ENCODE measurements at places on chromosomes 5 and 9.

GRCh38 chr5:115306011-115306536 lies 9.6 kb upstream of the CCDC112 start:
- no peak for DNase-seq

GRCh38 chr9:8223861-8224260 lies 424.3 kb upstream of the DMAC1 start:
- DNase-seq = no peak

GRCh38 chr5:22596404-22596970 lies 256.7 kb downstream of the CDH12 start:
- no peak for DNase-seq

GRCh38 chr5:58439094-58439644 lies 20.7 kb downstream of the PLK2 start:
- no peak for DNase-seq

- no peak for DNase-seq
These were observed 412.1 kb downstream of the TMEM38B start for GRCh38 chr9:106106396-106106795.

- DNase-seq = no peak
These were observed 75.6 kb upstream of the SPIN1 start for GRCh38 chr9:88312517-88313103.

DNA sequence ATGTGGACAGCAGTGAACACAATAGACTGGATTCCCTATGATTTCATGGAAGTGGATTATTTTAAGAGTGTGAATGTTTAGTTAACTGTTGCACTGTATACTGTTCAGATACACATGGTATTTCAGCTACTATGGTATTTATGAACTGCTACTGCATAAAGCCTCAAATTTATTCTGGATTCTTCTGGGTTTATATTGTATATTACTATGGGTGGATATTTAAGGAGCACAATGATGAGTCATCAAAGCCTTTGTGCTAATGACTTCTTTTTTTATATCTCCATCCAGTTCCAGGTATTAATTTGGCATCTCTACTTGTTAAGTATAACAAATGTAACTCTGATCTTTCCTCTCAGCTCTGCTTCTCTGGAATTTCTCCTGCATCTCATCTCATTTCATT lies 6.8 kb downstream of the KDM4C start:
- DNase-seq = no peak

DNA sequence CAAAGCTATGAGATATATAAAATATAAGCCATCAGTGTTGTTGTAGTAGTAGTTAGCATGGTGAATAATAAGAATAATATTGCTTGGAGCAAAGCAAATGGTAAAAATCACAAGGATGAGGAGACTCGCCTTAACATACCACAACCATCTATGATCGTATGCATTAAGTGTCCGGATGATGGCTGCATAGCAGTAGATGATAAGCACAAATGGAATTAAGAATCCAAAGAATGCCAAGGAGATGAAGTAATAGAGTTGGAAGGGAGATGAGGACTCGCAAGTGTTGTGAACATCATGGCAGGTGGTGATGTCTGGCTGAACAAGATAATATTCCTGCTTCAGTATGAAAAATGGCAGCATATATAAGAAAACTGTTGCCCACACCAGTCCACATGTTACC lies 5.5 kb downstream of the F2RL2 start:
- no peak for DNase-seq

- DNase-seq = peak; percentile 58
These were observed 46.6 kb downstream of the CYFIP2 start for GRCh38 chr5:157312492-157312891.

- no peak for DNase-seq
These were observed 35.7 kb upstream of the SLC25A51 start for GRCh38 chr9:37939575-37940095.

GRCh38 chr9:95009459-95009858 lies 283.0 kb downstream of the AOPEP start:
- no peak for DNase-seq

GRCh38 chr9:92632641-92633040 lies 37.3 kb downstream of the IPPK start:
- DNase-seq = no peak

GRCh38 chr5:143879646-143880045 lies 67.7 kb downstream of the HMHB1 start:
- no peak for DNase-seq

- peak; percentile 26 for DNase-seq
These were observed 190.6 kb downstream of the MPDZ start for GRCh38 chr9:13088720-13089427.

- no peak for DNase-seq
These were observed 102.7 kb downstream of the GOLPH3 start for GRCh38 chr5:32071351-32071944.

DNA sequence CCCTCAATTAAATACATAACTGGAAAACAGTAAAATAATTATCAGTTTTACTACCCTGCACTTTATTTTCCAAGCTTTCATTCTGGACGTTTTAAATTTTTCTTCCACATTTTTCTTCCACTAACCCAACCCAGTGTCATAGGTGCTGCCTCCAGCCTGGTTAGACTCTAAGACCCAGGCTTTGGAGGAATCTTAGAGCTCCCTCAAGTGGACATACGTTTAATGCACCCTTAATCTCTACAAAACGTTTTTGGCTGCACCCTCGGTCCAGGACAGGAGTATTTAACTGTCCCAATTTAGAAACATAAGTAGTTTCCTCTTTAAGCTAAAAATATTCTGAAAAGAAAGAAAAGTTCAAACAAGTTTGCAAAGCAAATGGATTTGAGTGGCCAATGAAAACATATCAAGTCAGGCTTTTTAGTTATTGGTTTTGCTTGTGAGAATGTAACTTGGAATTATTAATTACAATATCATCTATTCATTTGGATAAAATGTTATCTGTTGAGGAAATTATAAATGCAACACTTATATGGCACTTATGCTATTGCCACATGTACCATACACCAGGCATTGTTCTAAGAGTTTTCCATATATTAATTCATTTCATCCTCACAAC lies 38.9 kb downstream of the CDH6 start:
- DNase-seq = no peak

- DNase-seq = no peak
These were observed 18.2 kb upstream of the CCNH start for GRCh38 chr5:87430863-87431457.

Measured in GM12892 (cell line).